ENCODE measurements at places on chromosomes 3 and 15.

GRCh38 chr3:43764056-43764455, 73.3 kb downstream of the ABHD5 start:
- no peak for DNase-seq

DNA sequence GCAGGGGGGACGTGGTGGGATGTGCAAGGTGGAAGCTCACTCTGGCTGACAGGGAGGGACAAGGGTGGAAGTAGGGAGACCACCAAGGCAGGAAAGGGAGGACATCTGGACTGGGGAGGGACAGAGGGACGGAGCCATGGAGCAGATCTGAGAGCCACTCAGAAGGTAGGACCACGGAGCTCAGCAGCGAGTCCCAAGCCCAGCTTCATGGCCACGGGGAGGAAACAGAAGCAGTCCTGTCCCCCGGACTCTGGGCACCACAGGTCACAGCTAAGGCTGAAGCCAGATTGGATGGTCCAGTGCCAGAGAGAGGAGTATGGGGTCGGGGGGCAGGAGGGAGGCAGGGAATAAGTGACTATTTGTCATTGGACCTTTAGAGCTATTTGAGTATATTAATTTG, 220.1 kb downstream of the TBC1D2B start:
- DNase-seq, result no peak

- peak; percentile 87 for DNase-seq
These were observed 3.6 kb upstream of the STARD5 start for GRCh38 chr15:81327516-81327915.

DNA sequence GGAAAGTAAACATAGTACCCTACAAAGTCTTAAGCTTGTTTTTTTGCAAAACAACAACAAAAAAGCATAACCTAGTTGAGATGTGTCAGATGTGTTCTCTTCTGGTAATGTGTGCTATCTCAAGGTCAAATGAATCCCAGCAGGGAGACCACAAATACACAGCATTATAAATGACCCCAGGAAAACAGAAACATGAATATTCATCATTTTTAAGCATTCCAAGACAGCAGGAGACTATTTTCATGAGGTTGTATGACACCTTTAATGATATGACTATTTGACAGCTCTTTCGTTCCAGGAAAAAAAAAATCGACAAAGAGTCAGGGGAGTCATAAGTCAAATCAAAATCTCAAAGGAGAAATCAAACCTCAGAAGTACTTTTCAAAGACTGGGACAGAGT, 62.7 kb upstream of the CBLB start:
- no peak for DNase-seq

GRCh38 chr3:9940746-9941145, 7.1 kb downstream of the CRELD1 start:
- no peak for DNase-seq

DNA sequence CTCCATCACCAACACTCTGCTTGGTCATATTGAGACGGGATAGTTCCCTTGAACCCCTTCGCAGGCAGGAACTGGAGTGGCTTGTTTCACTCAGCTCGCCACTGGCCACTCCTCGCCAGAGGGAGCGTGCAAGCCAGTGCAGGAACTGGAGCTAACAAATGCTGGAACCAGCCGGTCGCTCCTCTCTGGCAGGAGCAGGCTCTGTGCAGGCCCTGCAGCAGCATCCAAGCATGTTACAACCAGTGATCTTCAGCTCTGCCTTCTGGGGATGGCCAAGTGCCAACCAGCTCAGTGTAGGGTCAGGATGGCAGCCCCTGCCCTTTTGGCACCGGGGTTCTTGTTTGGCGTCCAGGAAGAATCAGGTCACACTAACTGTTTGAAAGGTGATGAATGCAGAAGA, 329.0 kb upstream of the AZI2 start:
- DNase-seq, result no peak

- peak; percentile 67 for DNase-seq
These were observed 98.5 kb upstream of the CCDC80 start for GRCh38 chr3:112739252-112739965.

- no peak for DNase-seq
These were observed 38.8 kb downstream of the TRAK1 start for GRCh38 chr3:42130007-42130328.

DNA sequence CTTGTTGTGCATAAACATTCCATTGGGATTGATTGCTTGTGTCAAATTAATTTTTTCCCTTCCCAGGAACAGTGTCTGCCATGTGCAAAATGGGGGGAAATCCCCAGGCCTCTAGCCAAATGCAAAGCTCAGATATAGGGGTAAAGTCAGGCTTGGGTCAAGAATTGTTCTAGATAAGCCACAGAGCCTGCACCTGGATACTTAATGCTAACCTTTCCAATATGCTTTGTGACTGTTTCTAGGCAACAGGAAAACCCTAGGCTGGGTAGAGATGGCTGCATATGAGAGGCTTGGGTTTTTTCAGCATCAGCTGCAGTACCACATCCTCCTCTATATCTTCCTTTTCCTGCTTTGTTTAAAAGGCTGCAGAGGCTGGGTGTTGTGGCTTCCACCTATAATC, 61.9 kb upstream of the ROPN1 start:
- DNase-seq, result no peak

Measured in myocyte (in vitro differentiated cells).